ENCODE measurements at places on chromosomes 6 and 20.

DNA sequence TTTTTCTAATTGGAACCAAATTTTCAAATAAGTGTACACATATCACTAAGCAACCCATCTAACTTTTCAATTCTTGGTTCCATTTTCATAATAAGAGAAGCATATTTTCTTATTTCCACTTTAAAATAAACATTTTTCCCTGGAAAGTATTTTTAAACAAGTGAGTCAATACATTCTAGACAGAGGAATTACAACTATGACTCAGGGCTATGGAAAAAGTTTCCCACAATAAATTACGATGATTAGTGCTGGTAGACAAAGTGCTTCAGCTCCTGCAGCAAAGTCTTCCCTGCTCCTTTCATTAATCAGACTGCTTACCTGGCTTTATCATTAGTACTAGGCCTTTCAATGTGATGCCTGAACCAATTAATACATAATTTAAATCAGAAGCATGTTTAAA lies 322.5 kb downstream of the HACE1 start:
- DNase-seq = no peak

GRCh38 chr6:35049900-35050756 lies 91.0 kb downstream of the TCP11 start:
- DNase-seq = no peak

DNA sequence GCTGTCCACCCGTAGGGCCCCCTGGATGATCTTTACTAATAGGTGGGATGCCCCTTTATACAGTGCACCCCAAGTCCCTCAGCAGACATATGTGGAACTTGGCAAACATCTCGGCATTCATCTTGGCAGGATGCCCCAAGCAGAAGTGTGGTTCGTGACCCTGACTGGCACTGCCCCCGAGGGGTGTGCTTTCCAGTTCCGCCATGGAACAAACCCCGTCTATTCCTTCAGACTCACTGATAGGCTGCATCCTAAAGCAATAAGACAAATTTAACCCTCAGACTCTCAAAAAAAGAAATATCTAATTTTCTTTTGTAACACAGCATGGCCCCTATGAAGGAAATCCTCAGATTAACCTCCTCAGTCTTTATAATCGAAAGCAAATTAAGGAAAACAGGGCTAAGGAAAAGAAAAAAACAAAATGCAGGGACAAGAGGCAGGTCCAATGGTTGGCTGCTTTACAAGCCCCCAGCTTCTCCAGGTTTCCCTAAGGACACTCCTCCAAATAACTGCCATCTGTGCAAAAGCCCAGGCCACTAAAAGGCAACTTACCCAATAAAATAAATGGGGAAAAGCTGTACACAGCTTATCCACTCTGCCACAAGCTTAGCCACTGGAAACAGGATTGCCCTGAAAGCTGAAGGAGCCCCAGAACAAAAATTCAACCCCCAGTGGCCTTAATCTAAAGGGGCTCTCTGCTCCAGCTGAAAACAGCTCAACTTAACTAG lies 30.5 kb upstream of the RIPK1 start:
- DNase-seq = no peak

- DNase-seq = no peak
These were observed 3.3 kb downstream of the PERP start for GRCh38 chr6:138103871-138104270.

DNA sequence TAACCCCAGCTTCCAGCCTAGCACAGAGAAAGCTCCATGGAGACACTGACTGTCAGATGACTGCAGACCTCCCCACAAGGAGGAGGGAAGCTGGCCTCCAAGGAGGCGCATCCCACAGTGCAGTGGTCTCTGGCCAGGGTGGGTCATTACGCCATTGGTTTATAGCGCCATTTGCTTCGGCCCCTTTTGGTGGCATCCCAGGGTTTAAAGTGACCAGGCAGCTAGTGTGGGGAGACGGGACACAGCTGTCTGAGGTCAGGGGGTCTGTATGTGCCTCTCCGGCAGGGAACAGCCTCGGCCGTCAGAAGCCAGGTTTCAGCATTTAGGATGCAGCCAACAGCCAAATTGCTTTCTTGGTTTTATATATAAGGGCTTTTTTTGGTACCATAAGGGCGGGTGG lies 15.8 kb upstream of the PMEPA1 start:
- no peak for DNase-seq

DNA sequence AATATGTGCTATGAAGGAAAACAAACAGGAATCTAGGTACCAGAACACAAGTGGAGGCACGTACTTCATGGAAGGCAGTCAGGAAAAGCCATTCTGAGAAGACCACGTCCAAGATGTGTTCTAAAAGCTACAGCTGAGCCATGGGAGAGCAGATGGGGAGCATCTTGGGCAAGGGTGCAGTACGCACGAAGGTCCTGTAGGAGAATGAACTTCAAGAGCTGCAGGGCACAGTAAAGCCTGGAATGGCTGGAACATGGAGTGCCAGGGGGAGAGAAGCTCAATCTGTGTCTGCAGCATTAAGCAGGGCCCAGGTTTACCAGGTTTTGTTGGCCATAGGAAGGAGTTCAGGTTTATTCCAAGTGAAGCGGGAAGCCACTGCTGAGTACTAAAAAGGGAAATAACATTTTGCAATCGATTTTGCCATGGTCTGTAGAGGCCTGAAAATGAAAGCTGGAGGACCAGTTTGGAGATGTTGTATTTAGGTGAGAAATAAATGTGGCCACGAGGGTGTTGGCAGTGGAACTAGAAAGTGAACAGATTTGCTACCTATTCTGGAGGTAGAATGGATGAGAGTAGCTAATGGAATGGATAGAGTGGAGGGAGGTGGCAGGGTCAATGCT lies 29.9 kb downstream of the ADTRP start:
- no peak for DNase-seq

DNA sequence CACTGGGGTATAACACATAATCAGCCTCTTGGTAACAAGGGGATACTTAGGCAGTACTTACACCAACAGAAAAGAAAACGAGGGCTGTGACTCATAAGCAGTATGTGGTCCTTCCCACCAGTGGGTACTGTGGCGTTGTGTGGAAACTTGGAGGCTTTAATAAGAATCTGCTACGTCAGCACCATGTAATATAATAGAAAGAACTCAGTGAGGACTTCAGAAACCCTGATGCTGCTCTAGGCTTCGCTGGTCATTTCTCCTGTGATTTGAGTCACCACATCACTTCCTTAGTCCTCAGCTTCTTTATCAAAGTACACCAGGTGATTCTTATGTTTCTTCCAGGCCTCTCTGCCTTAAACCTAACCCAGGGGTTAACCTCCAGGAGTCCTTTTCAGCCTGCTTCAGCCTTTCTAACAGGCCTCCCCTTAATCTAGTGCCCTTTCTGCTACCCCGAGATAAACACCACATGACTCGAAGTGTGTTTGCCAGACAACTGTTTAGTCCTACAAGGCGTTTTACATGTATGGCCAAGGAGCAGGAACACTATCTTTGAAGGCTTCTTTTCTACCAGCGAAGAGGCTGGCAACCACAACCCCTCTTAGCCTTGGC lies 68.5 kb downstream of the FYN start:
- DNase-seq = peak; percentile 44

- no peak for DNase-seq
These were observed 62.9 kb upstream of the ADGRG6 start for GRCh38 chr6:142238881-142239280.

GRCh38 chr20:55882910-55883309 lies 122.4 kb downstream of the CBLN4 start:
- DNase-seq = no peak
